A549 treated with AZD2906 at 1 μM for 4 hours (cell line): ENCODE measurements at places on chromosomes 2 and 18. TPM values are rescaled to one million over a fixed set of nuclear protein-coding genes. Genes with fewer than 3 reads are reported as not detected.

The BOLA3 gene
- 117 to 140 TPM (median 121 TPM) in 5 replicates for total RNA-seq

The ATRAID gene
- total RNA-seq: 211 to 221 TPM (median 213 TPM) in 5 replicates

The COL5A2 gene
- total RNA-seq: 45.3 to 79.4 TPM (median 67.0 TPM) in 5 replicates

The ATOH8 gene
- total RNA-seq: 19.8 to 30.1 TPM (median 27.1 TPM) in 5 replicates

The CYBRD1 gene
- total RNA-seq: 24.8 to 32.5 TPM (median 30.7 TPM) in 5 replicates

The SP3 gene
- 28.7 to 48.5 TPM (median 34.8 TPM) in 5 replicates for total RNA-seq

The TLX2 gene
- total RNA-seq: 0.24 to 0.37 TPM (median 0.30 TPM) in 5 replicates

The KIAA2012 gene
- total RNA-seq: not detected in 5 replicates

The RFTN2 gene
- total RNA-seq: 0.06 to 0.13 TPM in 2 of 5 replicates, not detected in the others

The IL36RN gene
- 0.02 to 0.11 TPM (median 0.02 TPM) in 3 of 5 replicates, not detected in the others for total RNA-seq

The ECEL1 gene
- total RNA-seq: 0.15 to 0.25 TPM (median 0.23 TPM) in 5 replicates

The STK25 gene
- total RNA-seq: 101 to 117 TPM (median 112 TPM) in 5 replicates

The SERPINB12 gene
- total RNA-seq: not detected in 5 replicates
